ENCODE measurements at places on chromosomes 2 and 18.

GRCh38 chr2:227871375-227871791 is at the start of gene DAW1:
TSS of gene DAW1 (plus strand) at chr2:227871631. CDS start at chr2:227871690, 59 bp downstream.
- no peak for DNase-seq

DNA sequence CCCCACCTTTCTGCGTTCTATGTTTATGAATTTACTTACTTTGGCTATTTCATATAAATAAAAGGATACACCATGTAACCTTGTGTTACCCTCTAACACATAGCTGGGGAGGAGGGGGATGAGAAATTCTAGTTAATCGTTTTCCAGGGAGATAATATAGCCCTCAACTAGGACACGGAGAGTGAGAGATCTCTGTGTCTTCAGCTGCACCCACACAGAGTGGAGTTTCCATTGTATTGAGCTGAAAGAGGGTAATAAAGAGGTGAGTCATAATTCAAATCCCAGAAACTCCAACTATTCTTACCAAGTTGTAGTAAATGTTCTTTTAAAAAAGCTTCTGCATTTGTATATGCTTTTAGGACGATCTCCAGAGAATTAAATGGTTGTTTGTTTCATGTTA is 110.1 kb upstream of the SULT1C3 start:
- no peak for DNase-seq

DNA sequence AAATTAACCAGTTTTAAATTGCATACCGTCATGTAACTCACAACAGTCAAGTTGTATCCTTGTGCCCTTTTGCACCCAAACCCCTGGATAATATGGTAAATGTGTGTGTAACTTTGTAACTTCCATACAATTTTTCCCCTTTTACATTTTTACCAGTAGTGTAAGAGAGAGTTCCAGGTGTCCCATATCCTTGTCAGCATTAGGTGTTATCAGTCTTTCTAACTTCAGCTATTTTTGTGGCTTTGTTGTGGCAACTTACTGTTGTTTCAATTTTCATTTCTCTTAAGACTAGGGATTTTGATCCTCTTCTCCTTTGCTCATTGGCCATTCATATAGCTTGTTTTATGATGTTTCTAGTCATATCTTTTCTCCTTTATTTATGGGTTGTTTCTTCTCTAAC is 94.6 kb downstream of the LCLAT1 start:
- no peak for DNase-seq

- no peak for DNase-seq
Observed at GRCh38 chr2:226531061-226531810, 268.4 kb downstream of the IRS1 start.

DNA sequence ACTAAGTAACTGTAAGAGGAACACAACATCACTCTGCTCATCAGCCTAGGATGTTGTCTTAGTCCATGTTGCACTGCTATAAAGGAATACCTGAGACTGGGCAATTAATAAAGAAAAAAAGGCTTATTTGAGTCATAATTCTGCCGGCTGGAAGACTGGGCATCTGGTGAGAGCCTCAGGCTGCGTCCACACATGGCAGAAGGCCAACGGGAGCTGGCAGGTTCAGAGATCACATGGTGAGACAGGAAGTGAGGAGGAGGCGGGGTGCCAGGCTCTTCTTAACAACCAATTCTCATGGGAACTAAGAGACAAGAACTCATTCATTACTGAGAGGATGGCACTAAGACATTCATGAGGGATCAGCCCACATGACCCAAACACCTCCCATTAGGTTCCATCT is 46.8 kb downstream of the EPG5 start:
- peak; percentile 97 for DNase-seq

DNA sequence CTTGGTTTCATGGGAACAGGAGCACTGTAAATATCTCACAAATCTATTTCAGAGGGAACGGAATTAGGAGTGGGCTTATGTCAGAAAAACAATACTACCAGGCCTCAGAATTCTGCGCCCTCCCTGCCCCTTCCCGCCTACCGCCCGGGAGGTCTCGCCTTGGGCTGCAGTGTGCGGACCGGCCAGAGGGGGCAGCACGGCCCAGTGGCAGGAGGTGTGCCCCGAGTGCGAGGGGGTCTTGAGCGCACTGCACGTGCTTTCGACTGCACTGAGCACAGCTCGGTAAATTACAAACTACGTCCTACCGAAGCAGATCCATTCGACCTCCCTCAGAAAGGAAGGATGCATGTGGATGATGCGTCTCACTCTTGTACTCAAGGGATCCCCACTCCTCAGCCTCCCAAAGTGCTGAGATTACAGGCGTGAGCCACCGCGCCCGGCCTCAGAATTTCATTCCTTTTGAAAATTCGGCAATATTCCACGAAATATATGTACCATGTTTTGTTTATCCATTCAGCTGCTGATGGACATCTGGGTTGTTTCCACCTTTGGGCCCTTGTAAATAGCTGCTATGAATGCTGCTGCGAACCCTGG is 297.0 kb downstream of the BCL2 start:
- no peak for DNase-seq

DNA sequence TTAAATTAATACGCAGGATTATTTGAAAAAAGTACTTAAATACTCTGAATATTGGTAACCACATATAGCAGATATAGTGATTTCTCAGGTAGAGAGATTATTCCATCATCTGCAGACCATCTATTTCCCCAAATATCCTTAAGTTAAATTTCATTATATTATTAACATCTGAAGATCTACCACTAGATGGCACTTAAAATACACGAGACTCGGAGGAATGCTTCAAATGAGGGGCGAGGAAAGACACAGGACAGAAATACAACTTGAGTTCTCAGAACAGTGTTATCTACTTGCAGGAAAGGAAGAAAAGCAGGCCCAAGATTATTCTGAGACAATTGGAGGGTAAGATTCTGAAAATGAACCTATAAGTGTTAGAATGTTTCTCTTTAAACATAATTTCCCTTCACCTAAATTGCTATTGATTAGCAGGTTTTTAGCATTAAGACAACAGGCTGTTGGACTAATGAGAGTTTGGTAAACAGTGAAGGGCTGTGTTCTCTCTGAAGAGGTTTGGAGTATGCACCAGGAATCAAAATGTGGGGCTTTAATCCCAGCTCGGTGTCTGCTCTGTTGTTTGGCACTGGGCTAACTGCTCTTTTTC is 76.9 kb upstream of the GCFC2 start:
- DNase-seq, result peak; percentile 58

- DNase-seq, result no peak
Observed at GRCh38 chr2:172845028-172845630, 109.5 kb downstream of the RAPGEF4 start.

- no peak for DNase-seq
Observed at GRCh38 chr2:235148201-235149170, 196.7 kb downstream of the SH3BP4 start.

- no peak for DNase-seq
Observed at GRCh38 chr2:48512571-48512970, 17.4 kb upstream of the STON1 start.

DNA sequence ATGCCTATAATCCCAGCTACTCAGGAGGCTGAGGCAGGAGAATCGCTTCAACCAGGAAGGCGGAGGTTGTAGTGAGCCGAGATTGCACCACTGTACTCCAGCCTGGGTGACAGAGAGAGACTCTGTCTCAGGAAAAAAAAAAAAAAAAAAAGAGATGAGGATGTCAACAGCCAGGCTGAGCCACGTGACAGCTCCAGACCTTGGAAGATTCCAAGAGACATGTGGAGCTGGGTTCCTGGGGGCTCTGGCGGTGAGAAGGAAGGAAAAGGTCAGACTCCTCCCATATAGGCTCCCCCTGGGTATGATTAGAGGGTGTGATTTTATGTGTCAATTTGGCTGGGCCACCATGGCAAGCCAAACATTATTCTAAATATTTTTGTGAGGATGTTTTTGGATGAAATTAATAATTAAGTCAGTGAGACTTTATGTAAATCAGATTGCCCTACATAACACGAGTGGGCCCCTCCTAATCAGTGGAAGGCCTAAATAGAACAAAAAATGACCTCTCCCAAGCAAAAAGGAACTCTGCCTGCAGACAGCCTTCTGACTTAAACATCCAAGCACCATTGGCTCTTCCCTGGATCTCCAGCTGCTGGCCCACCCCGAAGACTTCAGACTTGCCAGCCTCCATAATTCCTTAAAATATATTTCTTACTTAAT is 81.6 kb downstream of the MRO start:
- DNase-seq, result no peak

GRCh38 chr2:68203587-68203986 is 45.9 kb downstream of the PNO1 start:
- DNase-seq, result no peak

DNA sequence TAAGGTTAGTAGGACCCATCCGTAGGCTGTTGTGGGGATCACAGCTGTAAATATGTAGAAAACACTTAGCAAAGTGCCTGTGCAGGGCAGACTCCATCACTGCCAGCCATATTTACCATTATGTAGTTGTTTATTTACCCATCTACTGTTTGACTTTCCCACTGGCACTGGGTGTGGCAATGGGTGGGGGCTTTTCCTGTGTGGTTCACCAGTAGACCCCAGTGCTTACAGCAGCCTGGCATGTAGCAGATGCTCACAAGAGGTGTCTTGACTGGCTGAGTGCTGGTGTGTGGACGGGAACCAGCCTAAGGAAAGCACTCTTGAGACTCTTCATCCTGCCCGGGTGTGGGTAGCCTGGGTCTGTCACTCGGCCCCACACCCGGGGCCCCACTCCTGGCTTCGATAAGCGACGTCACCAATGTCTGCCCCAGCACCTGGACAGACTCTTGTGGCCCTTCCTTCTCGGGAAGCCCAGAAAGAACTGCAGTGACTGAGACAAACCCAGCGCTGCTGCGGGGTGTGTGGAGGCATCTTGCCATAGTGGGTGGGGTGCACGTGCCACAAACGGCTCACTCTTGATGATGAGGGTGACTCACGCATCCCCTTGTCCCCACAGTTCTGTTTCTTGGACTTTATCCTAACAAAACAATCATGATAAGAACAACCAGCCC is 78.3 kb downstream of the HDAC4 start:
- DNase-seq, result peak; percentile 70

DNA sequence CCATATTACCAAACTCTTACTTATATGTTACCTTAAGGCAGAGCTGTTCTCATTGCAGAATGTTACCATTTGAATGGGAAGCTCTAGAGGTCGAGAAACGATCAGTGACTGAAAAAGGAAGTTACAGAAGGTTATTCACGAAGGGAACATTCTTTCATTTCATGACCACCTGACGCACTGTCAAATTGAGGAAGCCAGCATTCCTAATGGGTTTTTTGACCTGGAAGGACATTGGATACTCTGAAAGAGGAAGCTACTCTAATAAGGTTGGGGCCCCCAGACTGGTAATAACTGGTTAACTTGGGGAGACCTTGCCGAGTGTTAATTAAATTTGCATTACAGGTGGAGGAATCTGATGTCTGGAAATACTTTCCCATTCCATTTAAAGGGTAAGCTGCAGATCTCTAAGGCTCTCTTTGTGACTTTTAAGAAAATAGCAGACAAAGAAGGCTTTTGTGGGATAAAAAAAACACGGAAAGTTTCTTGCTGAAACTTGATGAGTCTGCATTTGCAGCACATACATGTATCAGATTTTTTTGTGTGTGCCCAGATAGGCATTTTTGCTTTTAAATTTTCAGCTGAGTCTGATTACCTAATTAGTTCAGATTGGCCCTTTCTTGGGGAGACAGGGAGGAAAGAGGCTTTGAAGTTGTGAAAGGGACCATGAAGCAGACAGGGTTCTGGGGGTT is 137.1 kb downstream of the LTBP1 start:
- no peak for DNase-seq
